Osteoblast (primary cell): ENCODE measurements at places on chromosomes 11 and 22. TPM values are rescaled to one million over a fixed set of nuclear protein-coding genes. Genes with fewer than 3 reads are reported as not detected.

Gene TRIM48
- not detected in 2 replicates for total RNA-seq

Gene SLC37A4
- total RNA-seq, result 13.0 and 14.8 TPM in 2 replicates

Gene ZNF214
- 3.6 and 4.7 TPM in 2 replicates for total RNA-seq

Gene CCDC116
- total RNA-seq, result 0.29 and 0.36 TPM in 2 replicates

Gene KDELR3
- 142 and 161 TPM in 2 replicates for total RNA-seq

Gene RELT
- total RNA-seq, result 2.9 and 4.0 TPM in 2 replicates

Gene BIRC3
- 1.2 and 1.8 TPM in 2 replicates for total RNA-seq

Gene HOATZ
- not detected in 2 replicates for total RNA-seq

Gene AP5B1
- total RNA-seq, result 15.3 and 18.1 TPM in 2 replicates

Gene CD3G
- total RNA-seq, result not detected in 2 replicates

Gene CCDC87
- 0.88 and 1.1 TPM in 2 replicates for total RNA-seq

Gene INS
- total RNA-seq, result not detected in 2 replicates

Gene CHRDL2
- under 0.01 TPM in 1 of 2 replicates, not detected in the other for total RNA-seq

Gene ZNF202
- total RNA-seq, result 5.6 and 6.5 TPM in 2 replicates

Gene BLID
- 18.1 and 20.0 TPM in 2 replicates for total RNA-seq

Gene PNPLA5
- not detected in 2 replicates for total RNA-seq

Gene CHRM1
- total RNA-seq, result under 0.01 TPM in 1 of 2 replicates, not detected in the other

Gene OR2D2
- total RNA-seq, result 0.36 and 0.88 TPM in 2 replicates

Gene DKK3
- 52.2 and 72.4 TPM in 2 replicates for total RNA-seq

Gene OR52E8
- total RNA-seq, result 0.36 TPM in 1 of 2 replicates, not detected in the other

Gene ART1
- total RNA-seq, result not detected in 2 replicates

Gene NPAS4
- 0.36 TPM in 1 of 2 replicates, not detected in the other for total RNA-seq

Gene BTBD18
- total RNA-seq, result not detected in 2 replicates

Gene UPK2
- total RNA-seq, result not detected in 2 replicates

Gene ARFIP2
- 74.3 and 79.3 TPM in 2 replicates for total RNA-seq

Gene OR4C6
- not detected in 2 replicates for total RNA-seq

Gene PRR33
- total RNA-seq, result not detected in 2 replicates

Gene IGF2
- 53.9 and 68.8 TPM in 2 replicates for total RNA-seq

Gene TMX2
- total RNA-seq, result 41.3 and 47.8 TPM in 2 replicates

Gene MN1
- 4.7 and 6.2 TPM in 2 replicates for total RNA-seq

Gene NDUFS8
- 60.7 and 73.1 TPM in 2 replicates for total RNA-seq

Gene KRTAP5-10
- 0.36 TPM in 1 of 2 replicates, not detected in the other for total RNA-seq

Gene EML3
- total RNA-seq, result 26.4 and 29.5 TPM in 2 replicates

Gene DEFB131B
- not detected in 2 replicates for total RNA-seq

Gene RFPL1
- not detected in 2 replicates for total RNA-seq

Gene KCNJ1
- total RNA-seq, result not detected in 2 replicates
